Activated CD8-positive, alpha-beta memory T cell treated with anti-CD3 and anti-CD28 coated beads for 24 hours (primary cell): ENCODE measurements at places on chromosomes 3 and 15.

- no peak for DNase-seq
Observed at GRCh38 chr3:77539014-77539413, 499.1 kb downstream of the ROBO2 start.

DNA sequence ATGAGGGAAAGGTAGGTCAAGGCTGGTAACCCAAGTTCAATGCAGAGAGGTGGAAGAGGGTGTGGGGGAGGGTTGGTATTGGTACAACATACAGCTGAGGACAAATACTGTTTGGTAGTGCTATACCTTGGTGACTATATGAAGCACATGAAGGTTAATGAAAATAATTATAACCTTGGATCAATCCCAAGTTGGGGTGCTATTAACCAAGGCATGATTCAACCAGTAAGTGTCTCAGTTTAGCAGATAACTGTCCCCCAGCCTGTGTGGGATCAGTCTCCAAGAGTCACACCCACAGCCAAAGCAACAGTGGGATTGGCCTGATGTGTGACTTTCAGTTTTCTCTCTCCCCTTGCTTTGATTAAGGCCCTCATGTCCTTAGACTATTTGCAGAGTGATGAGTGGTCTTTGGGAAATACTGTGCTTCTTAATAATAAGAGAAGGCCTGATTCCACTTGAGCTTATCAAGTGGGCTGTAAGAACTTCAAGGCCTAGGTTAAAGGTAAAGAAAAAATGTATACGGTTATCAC lies 80.8 kb downstream of the EOMES start:
- no peak for DNase-seq

DNA sequence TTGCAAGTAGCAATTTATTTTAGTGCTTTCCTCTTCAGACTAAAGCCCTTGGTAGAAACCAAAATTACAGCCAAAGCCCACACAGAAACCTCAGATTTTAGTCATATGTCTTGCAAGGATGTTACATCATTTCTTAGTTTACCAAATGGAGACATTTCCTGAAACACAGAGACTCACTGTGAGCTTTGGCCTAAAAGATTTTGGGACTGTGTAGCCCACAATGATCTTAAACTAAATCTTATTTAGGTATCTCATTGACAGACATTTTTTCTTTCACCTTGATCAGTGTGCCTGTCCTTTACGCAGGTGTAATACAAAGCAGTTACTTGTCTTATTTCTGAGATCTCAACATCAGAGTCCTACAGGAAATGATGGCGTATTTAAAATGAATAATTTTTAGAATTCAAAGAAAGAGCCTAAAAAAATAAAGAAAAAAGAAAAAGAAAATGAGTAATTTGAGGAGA lies 27.8 kb upstream of the AP4E1 start:
- DNase-seq: no peak

DNA sequence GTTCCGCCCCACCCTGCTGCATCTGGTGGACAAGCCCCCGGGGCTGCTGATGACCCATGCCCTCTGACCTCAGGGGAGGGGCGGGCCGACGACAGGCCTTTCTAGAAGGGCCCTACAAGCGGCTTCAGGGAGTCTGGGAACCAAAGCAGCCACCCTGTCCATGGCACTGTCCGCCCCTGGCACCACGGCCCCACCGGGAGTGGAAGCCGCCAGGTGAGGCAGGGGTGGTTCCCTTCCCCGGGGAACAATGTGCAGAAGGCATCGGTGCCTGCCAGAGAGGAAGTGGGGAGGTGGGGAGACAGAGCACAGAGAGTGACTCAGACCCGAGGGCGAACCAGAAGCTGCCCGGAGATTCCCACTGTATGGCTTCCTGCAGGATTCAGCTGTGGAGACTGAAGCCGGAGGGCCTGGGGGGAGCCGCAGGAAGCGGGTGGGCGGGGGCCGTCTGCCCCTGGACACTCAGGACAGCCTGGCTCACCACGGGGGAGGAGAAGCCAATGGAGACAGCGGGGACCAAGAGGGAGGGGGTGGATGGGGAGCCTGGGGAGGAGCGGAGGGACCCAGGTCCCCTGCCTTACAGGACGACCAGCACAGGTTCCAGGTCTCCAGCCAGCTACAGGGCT lies 134.0 kb downstream of the TPRA1 start:
- no peak for DNase-seq

GRCh38 chr3:36219398-36219797 lies 160.9 kb upstream of the STAC start:
- DNase-seq: no peak

DNA sequence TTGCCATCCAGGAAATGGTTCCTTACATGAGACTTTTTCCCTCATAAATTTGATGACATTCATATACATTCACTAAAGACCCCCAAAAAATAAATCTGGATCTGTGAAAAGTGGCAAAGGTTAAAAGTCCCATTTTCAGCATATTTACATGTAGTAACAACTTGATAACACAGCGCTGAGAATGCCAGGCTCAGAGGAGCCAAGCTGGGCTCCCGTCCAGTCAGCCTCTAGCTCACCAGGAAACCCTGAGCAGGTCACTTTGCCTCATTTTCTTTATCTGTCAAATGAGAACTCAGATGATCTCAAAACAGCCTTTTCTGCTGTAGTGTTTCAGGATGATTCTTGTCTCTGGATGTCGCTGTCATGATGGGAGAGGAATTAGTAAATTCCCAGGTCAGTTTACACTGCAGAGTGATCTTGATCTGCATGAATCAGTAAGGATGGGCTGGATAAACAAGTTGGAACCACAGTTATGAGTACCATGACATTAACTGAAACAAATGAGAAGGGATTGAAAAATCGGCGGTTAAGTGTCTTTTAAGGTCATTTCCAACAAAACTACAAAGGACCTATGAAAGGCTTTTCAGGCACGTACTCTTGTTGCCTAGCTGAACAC lies 82.8 kb downstream of the PPARG start:
- no peak for DNase-seq

DNA sequence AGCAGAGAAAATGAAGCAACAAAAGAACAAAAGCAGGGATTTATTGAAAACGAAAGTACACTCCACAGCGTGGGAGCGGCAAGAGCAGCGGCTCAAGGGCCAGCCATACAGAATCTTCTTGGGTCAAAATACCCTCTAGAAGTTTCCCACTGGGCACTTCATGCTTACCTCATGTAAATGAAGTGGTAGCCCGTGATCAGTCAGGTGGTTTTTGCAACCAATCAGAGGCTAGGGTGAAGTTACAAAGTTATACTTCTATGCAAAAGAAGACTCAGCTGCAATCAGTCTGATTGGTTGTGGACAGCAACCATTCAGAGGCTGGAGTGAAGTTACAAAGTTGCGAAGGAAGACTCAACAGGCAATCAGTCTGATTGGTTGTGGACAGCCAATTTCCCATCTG lies 37.8 kb upstream of the TRH start:
- DNase-seq: no peak

DNA sequence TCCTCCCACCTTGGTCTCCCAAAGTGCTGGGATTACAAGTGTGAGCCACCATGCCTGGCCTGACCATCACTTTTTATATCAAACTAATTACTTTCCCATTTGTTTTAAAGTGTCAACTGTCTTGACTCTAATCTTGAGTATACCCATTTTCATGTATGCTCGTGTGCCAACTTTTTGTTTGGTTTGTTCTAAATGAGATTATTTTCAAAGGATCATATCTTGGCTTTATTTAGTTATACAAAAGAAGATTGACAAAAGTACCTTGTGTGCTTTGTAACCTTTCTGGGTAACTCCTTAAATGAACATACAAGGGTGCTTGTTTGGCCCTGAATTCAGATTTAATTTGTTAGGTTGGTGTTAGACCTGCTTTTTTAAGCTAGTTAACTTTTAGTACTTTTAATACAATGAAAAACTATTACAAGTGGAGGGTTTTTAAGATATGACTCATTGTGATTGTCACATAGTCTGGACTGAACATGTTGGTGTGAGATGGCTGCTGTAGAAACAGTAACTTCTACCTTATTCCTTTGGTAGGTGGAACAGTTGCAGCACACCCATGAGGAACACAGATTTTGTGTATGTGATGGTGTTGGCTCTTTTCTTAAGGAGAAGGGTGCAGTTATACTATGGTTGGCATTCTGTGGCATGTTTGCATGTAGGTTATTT lies 10.7 kb downstream of the KIF23 start:
- no peak for DNase-seq

DNA sequence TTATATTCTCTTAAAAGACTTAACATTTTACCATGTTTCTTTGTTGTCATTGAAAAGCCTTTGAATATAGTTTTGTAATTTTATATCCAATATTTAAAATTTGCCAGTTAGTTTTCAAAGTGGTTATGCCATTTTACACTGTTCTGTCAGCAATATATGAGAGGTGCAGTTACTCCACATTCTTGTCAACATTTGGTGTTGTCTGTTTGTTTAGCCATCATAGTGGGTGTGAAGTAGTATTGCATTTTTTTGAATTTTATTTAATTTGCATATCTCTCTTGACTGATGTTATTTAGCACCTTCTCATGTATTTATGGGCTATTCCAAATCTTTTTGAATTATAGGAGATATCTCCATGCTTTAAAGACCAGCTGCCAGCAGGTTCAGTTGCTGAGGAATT lies 40.4 kb downstream of the LRRC28 start:
- no peak for DNase-seq

DNA sequence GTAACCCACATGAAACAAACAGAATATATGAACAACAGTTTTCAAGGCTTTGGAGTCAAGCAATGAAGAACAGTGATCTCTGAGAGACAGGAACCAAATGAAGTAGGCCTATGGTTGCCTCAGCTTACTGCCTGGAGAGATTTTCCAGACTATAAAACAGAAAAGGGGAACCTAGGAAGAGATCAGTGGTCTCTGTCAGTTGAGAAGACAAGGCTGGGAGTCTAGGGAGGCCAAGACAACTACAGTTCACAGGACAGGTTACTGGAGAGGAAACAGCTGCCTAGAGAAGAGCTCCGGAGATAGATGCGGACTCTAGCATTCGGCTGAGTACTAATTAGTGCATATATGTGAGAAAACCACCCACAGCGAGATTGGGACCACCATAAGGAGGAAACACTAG lies 87.7 kb downstream of the PLCH1 start:
- DNase-seq: no peak

- DNase-seq: no peak
Observed at GRCh38 chr3:35970793-35971192, 331.5 kb downstream of the ARPP21 start.

- DNase-seq: no peak
Observed at GRCh38 chr3:193778676-193779075, 185.7 kb downstream of the OPA1 start.

GRCh38 chr3:45927881-45928280 lies 15.4 kb upstream of the CXCR6 start:
- DNase-seq: no peak

DNA sequence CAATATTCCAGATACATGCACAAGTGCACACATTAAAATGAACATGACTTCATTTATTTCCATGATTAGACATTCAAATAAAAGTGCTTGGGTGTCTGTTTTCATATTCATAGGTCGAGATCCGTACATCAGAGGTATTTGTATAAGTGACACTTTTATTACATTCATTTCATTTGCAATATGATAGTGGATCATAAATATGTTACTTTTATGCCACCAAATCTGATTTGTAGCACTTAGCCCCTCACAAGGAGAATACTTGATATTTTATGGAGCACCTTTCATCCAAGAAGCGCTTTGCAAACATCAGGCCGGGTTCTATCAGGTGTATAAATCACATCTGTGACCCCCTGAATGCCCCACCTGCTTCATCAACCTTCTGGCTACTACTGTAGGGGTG lies 100.6 kb downstream of the TOP2B start:
- DNase-seq: no peak

DNA sequence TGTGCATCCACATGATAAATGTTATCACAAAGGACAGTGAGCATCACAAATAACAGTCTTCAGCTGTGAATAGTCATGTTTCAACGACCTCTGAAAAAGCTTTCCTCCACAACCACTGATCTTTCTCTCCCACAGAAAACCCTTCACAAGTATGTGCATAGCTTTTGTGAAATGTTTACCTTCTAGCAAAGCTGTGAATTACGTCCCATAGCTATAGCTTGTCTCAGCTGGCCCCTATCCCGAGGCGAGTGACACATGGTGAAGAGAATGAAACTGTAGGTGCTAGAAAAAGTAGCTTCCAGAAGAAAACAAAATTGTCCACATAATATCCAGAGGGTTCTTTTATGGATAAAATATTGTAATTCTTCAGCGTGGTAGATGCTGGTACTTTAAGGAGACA lies 182.0 kb downstream of the FGF12 start:
- no peak for DNase-seq

DNA sequence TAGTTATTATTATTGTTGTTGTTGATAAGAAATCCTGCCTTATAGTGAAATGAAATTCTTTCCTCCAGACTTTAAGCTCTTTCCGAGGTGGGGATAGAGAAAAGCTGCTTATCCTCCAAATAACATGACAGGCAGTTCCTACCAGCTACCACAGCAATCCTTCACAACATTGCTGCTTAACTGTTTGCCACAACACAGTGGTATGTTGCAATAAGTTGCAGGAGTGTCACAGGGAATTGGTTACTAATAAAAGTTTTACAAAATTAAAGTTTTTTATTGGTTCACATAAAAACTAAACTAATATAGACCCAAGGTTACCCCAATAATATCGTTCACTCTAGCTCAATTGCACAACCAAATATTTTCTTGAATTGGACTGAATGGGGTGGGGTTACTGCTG lies 57.4 kb upstream of the ICE2 start:
- DNase-seq: no peak

DNA sequence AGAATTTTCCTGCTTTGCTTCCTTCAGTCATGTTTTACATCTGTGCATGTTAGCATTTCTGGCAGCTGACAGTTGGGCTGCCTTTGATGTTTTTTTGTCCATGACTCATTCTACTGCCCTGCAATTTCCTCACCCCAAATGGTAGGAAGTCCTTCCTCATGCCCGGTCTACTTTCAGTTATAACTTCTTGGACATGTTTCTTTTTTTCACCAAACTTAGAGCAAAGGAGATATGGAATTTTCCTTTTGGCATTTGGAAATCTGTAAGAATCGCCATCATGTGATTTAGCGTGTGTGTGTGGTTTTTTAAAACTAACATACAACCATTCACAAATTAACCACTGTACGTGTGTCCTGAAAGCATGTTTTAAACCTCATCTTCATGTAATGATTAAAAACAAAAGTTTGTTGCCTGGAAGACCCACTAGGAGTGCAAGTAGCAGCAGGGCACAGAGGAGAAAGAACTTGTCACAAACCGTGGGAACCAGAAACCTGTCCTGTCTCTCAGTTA lies 430.7 kb upstream of the CFAP20DC start:
- DNase-seq: no peak

DNA sequence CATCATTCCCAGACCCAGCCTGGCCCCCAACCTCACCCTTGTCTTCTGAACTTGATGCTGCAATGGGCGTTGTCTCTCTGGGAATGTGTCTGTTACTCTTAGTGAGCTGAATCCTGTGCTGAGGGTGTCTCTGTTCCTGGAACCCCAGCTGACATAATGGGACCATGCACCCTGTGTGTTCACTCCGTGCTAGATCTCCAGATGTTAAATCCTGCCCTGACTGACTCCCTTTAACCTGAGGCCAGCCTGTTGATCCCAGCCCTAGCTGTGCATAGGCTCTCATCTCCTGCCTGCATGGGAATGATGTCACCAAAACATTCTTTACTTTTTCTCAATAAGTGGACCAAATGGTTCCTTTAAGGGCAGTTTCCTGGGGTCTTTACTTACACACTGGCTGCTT lies 48.0 kb upstream of the UMPS start:
- DNase-seq: no peak

GRCh38 chr3:25576831-25577454 lies 87.8 kb downstream of the TOP2B start:
- no peak for DNase-seq

- no peak for DNase-seq
Observed at GRCh38 chr3:148532326-148532725, 165.4 kb upstream of the AGTR1 start.

GRCh38 chr3:133996251-133996661 lies 33.5 kb downstream of the SLCO2A1 start:
- DNase-seq: no peak

GRCh38 chr3:129123314-129124060 lies 1.9 kb upstream of the RAB43 start:
- no peak for DNase-seq
